Germinal center (tissue), 1 donor: ENCODE measurements at places on chromosomes 6 and 20.

DNA sequence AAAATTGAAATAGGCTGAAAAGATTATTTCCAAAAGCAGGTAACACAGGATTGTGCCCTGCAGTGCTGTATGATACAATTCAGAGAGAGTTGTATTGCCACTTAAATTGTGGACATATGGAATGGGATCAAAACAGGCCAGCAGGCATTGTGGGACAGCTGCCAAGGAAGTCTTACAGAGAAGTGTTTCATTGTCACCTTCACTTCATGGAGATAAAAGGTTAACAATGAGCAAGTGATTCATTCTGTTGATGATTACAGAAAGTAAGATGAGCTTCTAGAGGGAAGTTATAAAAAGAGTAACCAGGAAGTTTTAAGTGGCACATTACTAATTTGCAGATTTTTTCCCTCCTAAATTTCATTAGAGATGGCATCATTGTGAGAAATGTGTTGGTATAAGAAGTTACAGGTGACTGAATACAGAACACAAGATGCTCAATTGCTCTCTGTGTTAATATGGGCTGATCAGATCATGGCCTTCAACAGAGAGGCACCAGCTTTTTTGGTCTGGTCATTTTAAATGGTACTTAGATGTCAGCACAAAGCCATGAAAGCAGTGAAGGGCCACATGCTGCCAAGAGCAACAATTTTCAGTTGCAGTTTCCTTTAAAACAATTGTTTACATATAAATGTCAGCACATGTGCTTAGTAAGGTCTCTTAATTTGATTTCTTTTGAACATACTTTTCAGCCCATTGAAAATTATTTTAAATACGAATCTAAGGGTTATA is 402.5 kb upstream of the FKBP1C start:
- no peak for DNase-seq

DNA sequence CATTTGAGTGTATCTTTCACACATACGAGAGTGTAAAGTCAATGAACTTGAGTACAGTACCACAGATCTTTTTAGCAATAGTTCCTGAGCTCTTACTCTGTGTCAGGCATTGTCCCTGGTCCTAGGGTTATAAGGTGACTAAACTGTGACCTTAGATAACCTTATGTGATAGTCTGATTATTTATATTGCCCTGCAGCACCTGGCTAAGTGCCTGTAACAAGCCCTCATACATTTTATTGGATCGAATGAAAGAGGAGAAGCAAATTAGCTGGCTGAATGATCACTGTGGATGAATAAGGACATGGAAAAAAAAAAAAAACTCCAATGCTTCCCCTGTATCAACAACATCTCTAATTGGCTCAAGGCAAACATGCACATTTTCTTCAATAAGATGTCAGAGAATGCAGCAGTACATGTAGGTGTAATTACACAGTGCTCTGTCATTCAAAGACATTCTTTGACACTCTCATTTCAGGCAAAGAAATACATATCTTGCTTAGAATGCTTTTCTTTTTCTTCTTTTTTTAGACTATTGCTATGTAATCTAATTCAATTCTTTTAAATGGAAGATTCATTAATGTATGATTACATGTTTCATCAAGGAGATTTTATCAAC is 153.4 kb downstream of the PHACTR1 start:
- DNase-seq, result no peak

GRCh38 chr6:100512203-100512862 is 47.6 kb upstream of the SIM1 start:
- no peak for DNase-seq

- DNase-seq, result no peak
Observed at GRCh38 chr20:47031004-47031403, 136.4 kb downstream of the EYA2 start.

DNA sequence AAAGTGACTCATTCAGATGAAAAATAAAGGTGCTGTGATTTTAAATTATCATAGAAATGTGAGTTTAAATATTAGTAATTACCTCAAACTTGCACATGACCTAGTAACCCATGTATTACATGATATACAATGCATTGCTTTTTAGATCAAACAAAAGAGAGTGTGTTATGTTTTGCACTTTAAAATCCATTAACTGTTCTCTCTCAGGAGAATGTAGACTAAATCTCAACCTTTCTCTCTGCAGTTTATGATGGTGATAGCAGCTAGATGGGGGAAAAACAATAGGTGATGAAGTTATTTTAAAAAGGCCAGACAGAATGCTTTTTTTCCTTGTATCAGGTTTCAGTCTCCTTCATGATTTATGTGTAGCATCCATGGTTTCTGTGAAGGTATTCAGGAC is 404.4 kb upstream of the RNF217 start:
- DNase-seq, result no peak

- DNase-seq, result no peak
Observed at GRCh38 chr6:7566617-7567173, 23.3 kb upstream of the SNRNP48 start.

DNA sequence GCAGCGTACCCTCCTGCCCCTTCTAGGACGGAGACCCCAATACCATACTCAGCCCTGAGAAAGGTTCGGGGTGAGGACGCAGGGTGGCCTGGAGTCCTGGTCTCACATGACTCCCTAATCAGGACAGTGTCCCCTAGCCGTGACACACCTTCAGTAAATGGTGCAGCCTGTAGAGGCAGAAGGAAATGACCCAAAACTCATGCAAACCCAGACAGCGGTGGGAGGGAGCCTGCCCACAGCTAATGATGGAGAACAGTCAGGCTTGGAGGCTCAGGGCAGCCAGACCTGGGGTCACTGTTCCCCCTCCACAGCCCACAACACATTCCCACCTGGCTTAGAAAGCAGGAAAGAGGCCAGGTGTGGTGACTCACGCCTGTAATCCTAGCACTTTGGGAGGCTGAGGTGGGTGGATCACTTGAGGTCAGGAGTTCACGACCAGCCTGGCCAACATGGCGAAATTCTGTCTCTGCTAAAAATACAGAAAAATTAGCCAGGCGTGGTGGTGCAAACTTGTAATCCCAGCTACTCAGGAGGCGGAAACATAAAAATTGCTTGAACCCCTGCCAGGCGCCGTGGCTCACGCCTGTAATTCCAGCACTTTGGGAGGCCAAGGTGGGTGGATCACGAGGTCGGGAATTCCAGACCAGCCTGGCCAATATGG is 8.8 kb upstream of the HMGA1 start:
- DNase-seq, result no peak

- no peak for DNase-seq
Observed at GRCh38 chr6:44489910-44490604, 102.6 kb downstream of the CDC5L start.
